ENCODE measurements at places on chromosomes 1 and 21.

DNA sequence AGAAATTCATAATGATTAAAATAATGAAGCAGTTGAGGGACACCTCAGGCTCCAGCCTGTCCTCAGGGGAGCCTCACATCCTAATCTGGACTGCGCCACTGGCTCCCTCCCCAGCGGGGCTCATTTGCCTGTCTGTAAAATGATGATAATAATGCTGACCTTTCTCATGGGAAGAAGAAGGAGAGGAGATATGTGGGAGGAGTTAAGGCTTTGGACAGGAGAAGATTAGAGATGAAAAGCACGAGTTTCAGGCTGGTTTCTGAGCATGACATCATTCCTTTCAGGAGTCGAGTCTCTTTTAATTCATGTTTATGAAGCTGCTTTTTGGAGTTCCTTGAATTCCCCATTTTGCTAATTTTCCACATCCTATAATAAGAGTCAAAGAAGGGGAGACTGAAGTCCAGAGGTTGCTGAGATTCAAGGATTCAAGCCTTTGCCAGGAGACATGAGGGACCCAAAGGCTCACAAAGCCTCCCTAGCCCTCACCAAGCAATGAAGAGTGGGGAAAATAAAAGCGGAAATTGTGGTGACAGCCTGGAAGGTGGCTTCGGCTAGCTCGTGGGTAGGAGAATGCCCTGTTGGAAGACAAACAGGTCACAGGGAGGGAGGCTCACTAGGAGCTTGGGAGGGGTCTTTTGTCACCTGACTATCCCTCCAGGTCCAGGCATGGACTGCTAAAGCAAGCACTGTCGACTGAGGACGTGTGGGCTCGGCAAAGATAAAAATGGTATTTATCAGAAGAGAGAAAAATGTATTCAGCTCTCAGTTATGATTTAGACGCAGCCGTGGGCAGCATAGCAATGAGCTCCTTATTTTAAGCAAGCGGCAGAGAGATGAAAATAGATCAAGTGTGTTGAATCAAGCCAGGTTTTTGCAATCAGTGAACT, 27.5 kb upstream of the STMN1 start:
- no peak overlapping the region for H3K4me3 ChIP-seq
- no peaks in the 10 kb centered on the region for H3K4me1 ChIP-seq
- no peak overlapping the region for H3K27ac ChIP-seq
- H3K27me3 ChIP-seq: no peaks in the 10 kb centered on the region

GRCh38 chr1:43573066-43573800, 42.5 kb downstream of the PTPRF start:
- no peaks in the 10 kb centered on the region for H3K27me3 ChIP-seq
- no peaks in the 10 kb centered on the region for H3K36me3 ChIP-seq
- no peak overlapping the region for H3K27ac ChIP-seq
- peaks cover 14% of the 10 kb centered on the region for H3K4me1 ChIP-seq

- peaks cover 9% of the 10 kb centered on the region for H3K4me1 ChIP-seq
- H3K4me3 ChIP-seq: no peak overlapping the region
- H3K27ac ChIP-seq: no peak overlapping the region
- no peak for DNase-seq
- no peaks in the 10 kb centered on the region for H3K27me3 ChIP-seq
- H3K36me3 ChIP-seq: peaks cover 48% of the 10 kb centered on the region
These were observed 15.6 kb downstream of the SLFNL1 start for GRCh38 chr1:41005876-41006275.

DNA sequence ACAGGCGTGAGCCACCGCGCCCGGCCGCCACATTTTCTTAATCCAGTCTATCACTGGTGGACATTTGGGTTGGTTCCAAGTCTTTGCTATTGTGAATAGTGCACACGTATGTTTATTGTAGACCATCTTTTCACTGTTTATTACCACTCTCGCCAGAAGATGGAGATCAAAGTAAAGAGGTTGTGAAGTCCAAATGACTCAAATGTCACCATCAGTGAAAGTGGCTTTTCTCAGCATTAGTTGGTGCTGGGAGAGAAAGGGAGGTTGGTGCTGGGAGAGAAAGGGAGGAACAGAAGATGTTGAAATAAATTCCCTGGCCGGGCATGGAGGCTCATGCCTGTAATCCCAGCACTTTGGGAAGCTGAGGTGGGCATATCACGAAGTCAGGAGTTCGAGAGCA, 10.4 kb upstream of the UHMK1 start:
- H3K27ac ChIP-seq: no peak overlapping the region
- H3K36me3 ChIP-seq: no peaks in the 10 kb centered on the region
- H3K27me3 ChIP-seq: peaks cover 2% of the 10 kb centered on the region
- H3K4me1 ChIP-seq: no peaks in the 10 kb centered on the region

- H3K4me1 ChIP-seq: peaks cover 91% of the 10 kb centered on the region
- no peak overlapping the region for H3K4me3 ChIP-seq
- H3K36me3 ChIP-seq: peaks cover 61% of the 10 kb centered on the region
- H3K27me3 ChIP-seq: no peaks in the 10 kb centered on the region
- H3K27ac ChIP-seq: no peak overlapping the region
- DNase-seq: no peak
These were observed 29.0 kb downstream of the SSBP3 start for GRCh38 chr1:54377040-54377691.

DNA sequence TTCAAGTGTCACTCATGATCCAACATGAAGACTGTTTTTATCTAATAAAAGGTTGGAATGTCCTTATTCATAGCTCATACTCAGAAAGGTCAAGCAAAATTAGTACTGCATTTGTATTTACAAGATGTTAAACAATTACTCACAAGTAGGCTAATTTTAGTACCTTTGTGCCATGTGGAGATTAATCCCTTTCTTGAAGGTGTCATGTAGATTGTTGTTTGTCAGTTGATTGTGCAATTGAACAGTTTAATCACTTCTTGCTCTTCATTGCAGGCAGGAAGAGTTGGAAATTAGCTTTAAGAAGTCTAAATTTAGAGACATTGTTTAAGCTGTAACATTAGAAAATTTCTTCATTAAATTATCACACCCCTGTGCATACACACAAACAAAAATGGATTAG, 847.1 kb downstream of the KCNT2 start:
- H3K36me3 ChIP-seq: no peaks in the 10 kb centered on the region
- no peaks in the 10 kb centered on the region for H3K4me1 ChIP-seq
- no peaks in the 10 kb centered on the region for H3K27me3 ChIP-seq
- no peak overlapping the region for H3K4me3 ChIP-seq

- H3K27me3 ChIP-seq: no peaks in the 10 kb centered on the region
- H3K4me3 ChIP-seq: no peak overlapping the region
- H3K4me1 ChIP-seq: no peaks in the 10 kb centered on the region
- no peak for DNase-seq
- no peaks in the 10 kb centered on the region for H3K36me3 ChIP-seq
- peak overlapping the region; percentile 39 for H3K27ac ChIP-seq
These were observed 229.6 kb upstream of the JUN start for GRCh38 chr1:59013276-59013927.

DNA sequence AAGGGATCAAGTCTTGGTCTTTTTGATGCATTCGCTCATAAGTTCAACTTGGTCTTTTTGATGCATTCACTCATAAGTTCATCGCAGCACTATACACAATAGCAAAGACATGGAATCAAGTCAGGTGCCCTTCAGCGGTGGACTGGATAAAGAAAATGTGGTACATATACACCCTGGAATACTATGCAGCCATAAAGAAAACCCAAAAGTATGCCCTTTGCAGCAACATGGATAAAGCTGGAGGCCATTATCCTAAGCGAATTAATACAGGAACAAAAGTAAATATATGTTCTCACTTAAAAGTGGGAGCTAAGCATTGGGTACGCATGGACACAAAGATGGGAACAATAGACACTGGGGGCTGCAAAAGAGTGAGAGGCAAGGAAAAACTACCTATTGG, 29.8 kb upstream of the FOXE3 start:
- no peaks in the 10 kb centered on the region for H3K4me1 ChIP-seq
- H3K4me3 ChIP-seq: no peak overlapping the region
- H3K27ac ChIP-seq: no peak overlapping the region
- peaks cover 3% of the 10 kb centered on the region for H3K27me3 ChIP-seq
- DNase-seq: no peak
